Esophagus muscularis mucosa (tissue), 4 donors: ENCODE measurements at places on chromosomes 12 and 14. TPM values are rescaled to one million over a fixed set of nuclear protein-coding genes. Genes with fewer than 3 reads are reported as not detected.
A peak's percentile ranks its signal among the peaks of the same experiment; 100 is the strongest.

DNA sequence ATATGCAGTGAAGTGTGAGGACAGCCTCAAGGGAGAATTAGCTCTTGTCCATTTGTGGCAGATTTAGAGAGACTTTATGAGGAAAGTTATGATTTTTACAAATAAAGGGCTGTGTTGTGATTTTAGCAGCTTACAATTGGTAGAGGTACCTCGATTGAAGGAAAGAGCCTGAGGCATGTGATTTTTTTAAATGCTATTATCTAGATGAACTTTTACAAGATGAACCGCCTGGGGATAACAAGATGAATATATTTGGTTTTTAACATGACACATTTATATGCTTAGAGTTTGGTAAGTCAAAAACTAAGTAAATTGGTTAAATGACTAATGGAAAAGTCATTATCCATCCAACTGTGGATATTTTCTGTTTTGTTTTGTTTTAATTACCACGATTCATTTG, 52.6 kb downstream of the AEBP2 start:
- DNase-seq: no peak

- DNase-seq: no peak
These were observed 79.3 kb downstream of the LMO3 start for GRCh38 chr12:16526693-16527092.

- no peak for DNase-seq
These were observed 94.6 kb upstream of the DAAM1 start for GRCh38 chr14:59093902-59094301.

GRCh38 chr12:6430124-6430989, 14.4 kb upstream of the CD27 start:
- DNase-seq: peak; percentile 95

- DNase-seq: peak; percentile 70
These were observed 45.7 kb upstream of the VASH1 start for GRCh38 chr14:76715511-76716081.

DNA sequence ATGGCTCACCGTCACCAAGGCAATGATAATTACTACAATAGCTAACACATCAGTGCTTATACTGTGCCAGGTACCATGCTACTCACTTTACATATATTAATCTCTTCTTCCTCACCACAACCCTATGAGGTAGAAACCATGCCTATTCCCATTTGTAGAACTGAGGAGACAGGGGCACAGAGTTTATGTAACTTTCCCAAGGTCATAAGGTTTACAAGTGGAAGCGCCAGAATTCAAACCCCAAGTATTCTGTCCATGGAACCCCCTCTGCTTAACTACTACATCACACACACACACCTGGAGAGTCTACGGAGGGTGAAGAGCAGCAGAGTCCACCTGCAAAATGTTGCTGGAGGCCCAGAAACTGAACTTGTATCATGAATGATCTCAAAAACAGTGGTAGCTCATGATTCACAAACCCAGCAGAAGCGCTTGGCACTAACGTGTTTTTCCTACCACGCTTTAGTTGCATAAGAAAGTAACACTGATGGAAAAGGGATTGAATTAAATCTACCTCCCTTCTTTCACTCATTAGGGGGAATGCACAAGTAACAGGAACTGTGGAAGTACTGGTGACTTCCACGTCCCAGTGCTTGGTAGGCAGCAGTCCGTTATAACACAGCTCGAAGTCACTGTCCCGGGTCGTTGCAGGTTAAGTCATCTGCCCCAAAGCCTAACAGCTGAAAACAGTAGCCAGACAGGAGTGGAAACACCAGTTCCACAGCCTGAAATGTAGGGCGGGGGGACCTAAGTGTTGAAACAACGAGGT, 2.0 kb downstream of the ITPR2 start:
- DNase-seq: no peak

- no peak for DNase-seq
These were observed 739 bp upstream of the SPATA7 start for GRCh38 chr14:88384718-88385117.

DNA sequence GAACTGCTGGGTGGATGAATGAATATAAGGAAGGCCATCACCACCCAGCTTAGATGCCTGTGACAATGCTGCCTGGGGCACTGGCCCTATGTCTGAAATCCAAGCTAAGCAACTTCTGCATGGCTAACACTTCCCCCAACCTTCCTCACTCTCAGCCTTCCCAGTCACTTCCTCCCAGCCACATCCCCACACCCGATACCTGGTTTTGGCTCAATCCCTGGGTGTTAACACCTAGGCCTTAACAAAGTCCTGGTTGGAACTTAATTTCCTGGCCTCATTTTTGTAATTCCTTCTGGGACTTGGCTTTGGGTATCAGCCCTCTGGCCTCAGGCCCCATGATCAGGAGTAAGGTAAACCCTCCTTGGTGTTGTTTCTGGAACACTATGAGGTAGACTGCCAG, 110.0 kb downstream of the EFCAB11 start:
- DNase-seq: no peak

- no peak for DNase-seq
These were observed 147.0 kb upstream of the SYT10 start for GRCh38 chr12:33586576-33586975.

GRCh38 chr14:79436335-79436734, 775.0 kb downstream of the DIO2 start:
- DNase-seq: no peak

DNA sequence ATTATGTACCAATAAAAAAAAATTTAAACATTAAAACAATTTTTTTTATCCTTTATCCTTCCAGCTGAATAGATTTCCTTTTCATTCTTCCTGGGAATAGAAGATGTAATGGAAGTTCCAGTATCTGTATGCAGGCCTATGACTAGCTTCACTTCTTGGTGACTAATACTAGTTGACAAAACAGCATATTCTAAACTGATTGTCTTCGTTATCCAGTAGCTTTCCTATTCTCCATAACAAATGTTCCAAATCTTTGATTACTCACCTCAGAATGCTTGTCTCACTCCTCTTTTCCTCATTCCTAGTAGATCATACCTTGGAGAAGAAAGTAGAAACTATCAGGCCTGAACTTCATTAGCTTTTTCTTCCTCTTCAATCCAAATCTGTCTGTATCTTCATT, 70.7 kb downstream of the PLEKHA5 start:
- DNase-seq: no peak

- DNase-seq: no peak
These were observed 84.5 kb upstream of the AMN1 start for GRCh38 chr12:31813305-31813704.

DNA sequence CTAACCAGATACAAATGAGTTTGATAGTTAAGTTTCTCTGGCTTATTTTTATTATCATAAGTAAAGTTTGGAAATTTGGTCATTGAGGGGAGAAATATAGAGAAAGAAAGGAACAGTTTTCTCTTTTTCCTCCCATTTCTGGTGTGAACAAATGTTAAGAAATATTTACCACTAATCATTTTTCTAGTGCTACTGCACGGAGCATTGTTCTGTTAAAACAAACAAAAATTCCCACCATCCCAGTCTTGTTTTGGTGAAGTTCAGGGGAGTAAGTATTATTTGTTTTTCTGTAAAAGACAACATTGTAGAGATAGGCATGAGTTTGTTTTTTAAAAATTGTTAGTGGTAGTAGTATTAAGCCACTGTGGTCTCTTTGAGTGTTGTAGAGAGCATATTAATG, 135.3 kb downstream of the FGD4 start:
- DNase-seq: no peak

DNA sequence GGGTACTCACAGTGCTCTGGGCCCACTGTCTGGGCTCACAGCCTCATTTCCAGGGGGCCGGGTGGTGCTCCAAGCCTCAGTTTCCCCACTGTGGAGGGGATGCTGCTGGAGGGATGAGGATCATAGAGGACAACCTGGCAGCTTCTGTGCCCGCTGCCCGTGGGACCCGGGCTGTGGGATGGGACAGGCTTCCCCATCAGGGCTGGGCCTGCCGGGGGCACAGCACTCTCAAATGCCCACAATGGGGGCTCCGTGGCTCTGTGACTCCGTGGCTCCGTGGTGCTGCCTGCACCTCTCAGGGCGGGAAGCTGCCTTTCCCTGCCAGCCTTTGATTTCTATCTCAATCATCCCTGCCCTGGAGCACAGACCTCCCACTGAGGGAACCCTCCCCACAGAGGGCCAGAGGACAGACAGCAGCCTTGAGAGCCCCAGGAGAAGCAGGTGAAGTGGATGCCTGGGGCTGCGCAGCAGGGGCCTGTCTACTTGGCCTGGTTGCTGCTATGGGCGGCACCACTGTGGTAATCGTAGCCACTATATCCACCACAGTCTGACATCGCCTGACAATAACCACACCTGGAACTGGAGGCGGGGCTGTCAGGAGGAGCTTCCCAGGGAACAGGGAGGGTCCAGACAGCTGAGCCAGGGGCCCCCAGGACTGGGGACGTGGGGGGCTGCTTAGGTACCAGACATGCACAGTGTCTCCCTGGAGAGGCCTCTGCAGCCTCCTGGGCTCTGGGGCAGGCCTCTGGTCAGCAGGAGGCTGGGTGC, 375.9 kb downstream of the TMEM121 start:
- no peak for DNase-seq

GRCh38 chr14:90060312-90060964, 1.4 kb upstream of the KCNK13 start:
- no peak for DNase-seq

- no peak for DNase-seq
These were observed at the start of gene GPR135 for GRCh38 chr14:59465316-59466135. TSS of gene GPR135 (minus strand) at chr14:59465380. CDS start at chr14:59465226, 154 bp downstream.

GRCh38 chr14:97931273-97931672, 1134.1 kb downstream of the VRK1 start:
- no peak for DNase-seq

DNA sequence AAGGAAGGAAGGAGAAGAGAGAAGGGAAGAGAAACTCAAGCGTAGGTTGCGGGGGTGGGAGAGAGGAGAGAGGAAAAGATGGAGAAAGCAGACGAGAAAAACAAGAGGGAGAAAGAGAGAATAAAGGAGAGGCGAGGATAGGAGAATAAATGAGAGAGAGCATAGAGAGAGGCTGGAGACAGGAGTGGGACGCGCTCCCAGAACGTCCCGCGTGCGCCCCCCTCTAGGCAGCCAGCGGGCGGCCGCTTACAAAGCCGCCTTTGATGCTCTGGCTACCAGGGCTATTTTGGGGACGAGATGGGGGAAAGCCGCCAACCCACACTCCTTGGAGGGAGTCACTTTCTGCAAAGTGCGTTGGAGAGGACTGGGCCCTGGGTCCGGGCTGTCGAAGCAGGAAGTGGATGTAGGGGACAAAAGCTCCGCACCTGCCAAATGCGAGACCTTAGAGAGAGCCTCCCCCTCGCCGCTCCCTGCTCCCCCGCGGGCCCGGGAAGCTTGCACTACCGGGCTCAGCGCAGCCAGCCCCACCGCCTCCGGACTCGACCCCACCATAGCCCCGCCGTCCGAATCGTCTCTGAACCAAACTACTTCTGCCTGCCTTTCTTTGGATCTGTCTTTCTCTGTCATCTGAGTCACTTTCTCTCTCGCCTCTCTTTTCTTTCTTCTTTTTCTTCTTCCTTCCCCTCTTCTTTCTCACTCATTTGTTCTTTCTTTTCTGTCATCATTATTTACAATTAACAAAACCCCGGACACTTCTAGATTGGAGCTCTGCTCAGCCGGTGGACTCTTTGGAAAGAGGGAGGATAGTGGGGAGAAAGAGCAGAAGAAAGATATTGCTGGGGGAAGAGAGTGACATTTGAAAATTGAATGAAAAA, 8.0 kb downstream of the ASCL1 start:
- no peak for DNase-seq

DNA sequence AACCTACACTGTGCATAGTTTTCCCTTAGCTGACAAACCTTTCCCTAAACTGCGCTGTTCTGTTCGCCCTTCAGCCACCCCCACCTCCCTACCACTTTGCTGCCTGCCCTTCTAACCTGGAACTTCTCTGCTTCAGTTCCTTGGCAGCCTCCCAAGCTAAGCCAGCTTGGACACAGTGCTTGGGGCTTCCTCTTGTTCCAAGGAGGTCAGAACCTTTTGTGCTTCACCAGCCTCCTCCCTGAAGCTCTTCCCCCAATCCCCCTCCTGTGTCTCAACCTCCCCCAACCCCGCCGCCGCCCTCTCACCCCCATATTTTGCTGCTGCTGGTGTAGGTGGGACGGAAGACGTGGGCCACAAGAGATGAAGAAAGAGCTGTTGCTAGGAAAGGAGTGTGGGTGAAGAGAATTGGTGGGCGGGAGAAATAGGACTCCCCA, 8.1 kb upstream of the RIC8B start:
- DNase-seq: no peak

- no peak for DNase-seq
These were observed 24.9 kb downstream of the SLC6A12 start for GRCh38 chr12:188910-189621.

DNA sequence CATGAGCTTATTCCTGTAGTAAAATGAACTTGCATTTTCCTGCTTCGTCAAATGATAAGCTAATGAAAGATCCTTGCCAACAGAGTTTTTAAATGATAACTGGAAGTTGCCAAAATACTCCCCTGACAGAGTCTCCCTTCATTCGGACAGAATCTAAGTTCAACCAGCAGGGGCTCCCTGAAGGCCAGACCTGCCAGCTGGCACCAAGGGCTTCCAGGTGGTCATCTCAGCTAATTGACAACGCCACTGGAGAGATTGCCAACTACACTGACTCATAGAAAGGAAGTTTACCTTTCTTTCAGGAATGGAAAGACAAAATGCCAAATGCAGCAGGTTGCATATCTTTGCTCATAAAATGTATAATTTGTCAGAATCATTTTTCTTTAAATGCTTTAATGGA, 462.8 kb downstream of the GXYLT1 start:
- no peak for DNase-seq

DNA sequence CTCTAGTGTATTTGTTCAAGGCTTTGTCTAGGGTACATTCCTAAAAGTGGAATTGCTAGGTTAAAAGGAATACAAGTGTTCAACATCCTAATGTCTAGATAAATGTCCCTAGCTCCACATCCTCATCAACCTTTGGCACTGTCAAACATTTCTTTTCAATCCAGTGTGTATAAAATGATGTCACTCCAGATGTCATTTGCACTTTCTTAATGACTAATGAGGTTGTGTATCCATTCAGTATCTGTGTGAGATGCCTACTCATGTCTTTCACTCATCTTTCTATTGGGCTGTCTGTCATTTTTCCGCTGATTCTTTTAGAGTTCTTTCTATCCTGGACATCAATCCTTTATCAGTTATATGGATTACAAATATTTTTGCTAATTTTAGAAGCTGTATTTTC, 43.3 kb downstream of the ARMH4 start:
- no peak for DNase-seq

DNA sequence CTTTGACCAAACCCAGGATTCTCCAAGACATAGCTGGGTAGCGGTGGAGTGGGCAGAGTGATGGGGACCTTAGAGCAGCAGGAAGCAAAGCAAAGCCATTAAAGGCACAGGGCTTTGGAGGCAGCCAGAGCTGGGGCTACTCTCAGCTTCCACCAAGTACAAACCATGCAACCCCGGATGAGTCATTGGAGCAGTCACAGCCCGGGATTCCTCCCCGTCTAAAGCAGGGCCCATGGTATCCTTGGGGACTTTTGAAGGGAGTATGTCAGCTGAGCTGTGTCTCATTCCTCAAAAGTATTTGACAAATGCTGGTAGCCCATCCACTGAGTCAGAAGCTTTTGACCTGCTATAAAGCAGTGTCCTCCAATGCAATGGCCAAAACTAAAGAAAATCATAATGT, 9.7 kb upstream of the IFI27 start:
- no peak for DNase-seq

The C12orf42 gene
- total RNA-seq: not detected

The SLC25A47 gene
- total RNA-seq: not detected

The SERPINA3 gene
- total RNA-seq: 248 TPM

The E2F7 gene
- total RNA-seq: not detected

The PPP4R4 gene
- total RNA-seq: not detected

The SLCO1B1 gene
- total RNA-seq: not detected

The FOXG1 gene
- total RNA-seq: 0.65 TPM

The PLEK2 gene
- total RNA-seq: 0.66 TPM

The ARG2 gene
- total RNA-seq: 15.1 TPM

The TSPAN19 gene
- not detected for total RNA-seq

The CCDC175 gene
- not detected for total RNA-seq

The LRRIQ1 gene
- total RNA-seq: 0.29 TPM
